ENCODE measurements at places on chromosomes 16 and 17. TPM values are rescaled to one million over a fixed set of nuclear protein-coding genes. Genes with fewer than 3 reads are reported as not detected.

Gene OR3A3
- total RNA-seq = not detected

GRCh38 chr16:71426880-71427615 lies 14.8 kb downstream of the TLE7 start:
- no peaks in the 10 kb centered on the region for H3K4me1 ChIP-seq
- no peaks in the 10 kb centered on the region for H3K36me3 ChIP-seq
- H3K27me3 ChIP-seq = peaks cover 82% of the 10 kb centered on the region

Gene TNFRSF17
- total RNA-seq = not detected

GRCh38 chr16:68291227-68291626 lies 19.5 kb downstream of the SLC7A6OS start:
- H3K4me1 ChIP-seq = peaks cover 59% of the 10 kb centered on the region
- H3K27me3 ChIP-seq = no peaks in the 10 kb centered on the region
- peaks cover 88% of the 10 kb centered on the region for H3K36me3 ChIP-seq
- no peak overlapping the region for H3K4me3 ChIP-seq

DNA sequence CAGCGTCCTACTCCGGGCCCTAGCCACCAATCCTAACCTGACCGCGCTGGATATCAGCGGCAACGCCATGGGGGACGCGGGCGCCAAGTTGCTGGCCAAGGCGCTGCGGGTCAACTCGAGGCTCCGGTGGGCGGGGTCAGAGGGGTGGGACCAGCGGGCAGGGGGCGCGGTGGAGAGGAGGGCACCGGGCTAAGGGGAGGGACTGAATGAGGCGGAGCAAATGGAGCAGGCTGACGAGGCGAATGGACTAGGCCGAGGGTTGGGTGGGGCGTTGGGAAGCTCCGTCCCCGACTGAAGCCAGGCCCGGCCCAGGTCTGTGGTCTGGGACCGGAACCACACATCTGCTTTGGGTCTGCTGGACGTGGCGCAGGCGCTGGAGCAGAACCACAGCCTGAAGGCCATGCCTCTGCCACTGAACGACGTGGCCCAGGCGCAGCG lies 4.6 kb downstream of the CARMIL2 start:
- peaks cover 3% of the 10 kb centered on the region for H3K4me1 ChIP-seq
- H3K4me3 ChIP-seq = no peak overlapping the region
- no peak for DNase-seq
- peaks cover 100% of the 10 kb centered on the region for H3K27me3 ChIP-seq
- no peak overlapping the region for H3K27ac ChIP-seq

Gene KRTAP2-4
- total RNA-seq = not detected

Gene TMEM219
- total RNA-seq = 53.0 TPM

GRCh38 chr17:83062011-83062817 lies 17.2 kb upstream of the METRNL start:
- peaks cover 8% of the 10 kb centered on the region for H3K4me1 ChIP-seq
- H3K36me3 ChIP-seq = no peaks in the 10 kb centered on the region
- no peak overlapping the region for H3K27ac ChIP-seq
- peak; percentile 3 for DNase-seq
- H3K27me3 ChIP-seq = no peaks in the 10 kb centered on the region

DNA sequence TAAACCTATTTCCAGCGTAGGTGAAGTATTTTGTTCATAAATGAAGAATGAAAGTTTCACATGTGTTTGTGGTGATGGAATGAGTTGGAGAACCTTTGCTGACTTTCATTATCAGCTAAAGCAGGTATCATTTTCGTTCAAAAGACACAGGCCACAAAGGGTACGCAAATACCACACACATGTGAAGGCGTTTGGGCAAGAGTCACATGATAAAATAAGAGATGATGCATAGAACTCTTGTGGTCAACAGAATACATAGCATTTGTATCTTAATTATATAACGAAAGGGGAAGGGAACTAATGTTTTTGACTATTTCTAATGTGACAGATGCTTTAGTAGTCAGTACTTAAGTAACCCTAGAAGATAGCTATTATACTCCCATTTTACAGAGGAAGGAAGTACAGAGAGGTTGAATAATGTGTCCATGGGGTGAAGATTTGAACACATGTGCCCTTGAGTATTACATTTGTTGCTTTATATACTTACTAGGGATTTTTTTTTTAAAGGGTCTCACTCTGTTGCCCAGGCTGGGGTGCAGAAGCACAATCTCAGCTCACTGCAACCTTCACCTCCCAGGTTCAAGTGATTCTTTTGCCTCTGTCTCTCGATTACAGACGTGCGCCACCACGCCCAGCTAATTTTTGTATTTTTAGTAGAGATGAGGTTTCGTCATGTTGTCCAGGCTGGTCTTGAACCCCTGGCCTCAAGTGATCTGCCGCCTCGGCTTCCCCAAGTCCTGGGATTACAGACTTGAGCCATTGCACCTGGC lies 4.8 kb downstream of the RPA1 start:
- H3K4me1 ChIP-seq = peaks cover 24% of the 10 kb centered on the region
- DNase-seq = no peak
- H3K27me3 ChIP-seq = no peaks in the 10 kb centered on the region

GRCh38 chr17:74526681-74527080 lies 4.6 kb downstream of the CD300LB start:
- H3K36me3 ChIP-seq = no peaks in the 10 kb centered on the region
- H3K4me3 ChIP-seq = no peak overlapping the region
- H3K27me3 ChIP-seq = peaks cover 27% of the 10 kb centered on the region
- peak overlapping the region; percentile 82 for H3K27ac ChIP-seq

Gene HAPSTR1
- 63.5 TPM for total RNA-seq

DNA sequence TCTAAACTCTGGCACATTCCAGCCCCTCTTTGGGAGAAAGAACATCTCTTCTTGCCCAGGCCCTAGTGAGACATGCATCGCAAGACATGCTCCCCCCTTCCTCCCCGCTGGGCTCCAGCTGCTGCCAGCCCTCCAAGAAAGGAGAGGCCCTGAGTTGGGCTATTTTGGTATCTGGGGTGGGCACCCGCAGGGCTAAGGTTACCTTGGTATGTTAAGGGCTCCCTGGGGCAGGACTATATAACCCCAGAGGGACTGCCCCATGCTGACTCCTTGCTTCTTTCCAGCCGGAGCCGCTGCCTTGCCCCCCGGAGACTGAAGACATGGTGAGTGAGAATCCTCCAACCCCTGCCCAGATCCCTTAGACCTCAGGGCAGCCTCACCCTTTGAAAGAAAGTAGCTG lies at the start of gene MYL11:
Gene MYL11, plus strand, starts transcription at position 265 of the 400 bp plus-strand sequence. Its CDS starts 56 bp downstream, at position 321.
- H3K4me3 ChIP-seq = no peak within 1 kb of the TSS
- H3K27me3 ChIP-seq = no peaks in the 10 kb centered on the region
- peaks cover 22% of the 10 kb centered on the region for H3K4me1 ChIP-seq
- no peaks in the 10 kb centered on the region for H3K36me3 ChIP-seq

DNA sequence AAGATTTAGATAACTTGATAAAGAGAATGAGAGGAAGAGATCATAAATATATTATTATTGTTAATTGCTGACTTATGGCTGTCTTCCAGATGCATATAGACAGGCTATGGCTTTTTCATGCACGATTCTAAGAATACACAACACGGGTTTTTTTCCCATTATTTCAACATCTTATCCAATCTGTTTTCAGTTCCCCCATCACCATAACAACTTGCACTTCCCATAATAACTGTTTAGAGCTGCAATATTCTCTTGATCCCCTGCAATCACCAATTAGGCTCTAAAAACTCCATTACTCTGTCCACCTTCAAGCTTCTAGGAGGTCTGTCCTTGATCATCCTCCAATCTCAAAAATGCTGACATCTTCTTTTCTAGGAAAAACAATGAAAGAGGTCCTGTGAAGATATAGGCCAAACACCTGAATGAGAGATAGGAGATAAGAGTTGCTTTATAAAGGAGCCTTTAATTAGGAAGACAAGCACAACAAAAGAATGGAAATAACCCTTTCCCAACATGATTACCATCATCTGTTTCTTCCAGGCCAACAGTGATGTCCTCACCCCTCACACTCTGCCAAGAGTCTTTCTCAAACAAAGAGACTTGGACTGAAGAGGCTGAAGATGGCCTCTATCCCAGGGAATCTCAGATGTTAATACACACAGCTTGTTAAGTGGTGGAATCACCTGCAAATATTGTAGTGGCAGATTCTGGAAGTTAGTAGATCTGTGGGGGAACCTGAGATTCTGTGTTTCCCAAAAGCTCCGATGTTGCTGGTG lies 32.2 kb upstream of the CCL2 start:
- DNase-seq = no peak
- no peaks in the 10 kb centered on the region for H3K27me3 ChIP-seq

DNA sequence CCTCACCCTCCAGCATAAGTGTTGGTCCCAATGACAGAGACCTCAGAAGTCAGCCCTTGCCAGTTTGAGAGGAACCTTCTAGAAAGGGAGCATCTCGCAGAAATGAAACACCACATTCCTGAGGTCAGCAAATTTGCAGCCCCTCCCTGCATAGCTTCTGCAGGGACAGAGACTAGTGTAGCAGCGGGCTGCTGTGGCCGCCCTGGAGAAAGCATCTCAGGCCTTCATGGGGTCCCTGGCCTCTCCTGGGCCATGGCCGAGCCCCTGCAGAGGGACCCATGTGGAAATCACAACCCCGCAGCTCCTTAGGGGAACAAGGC lies 11.4 kb downstream of the HS3ST6 start:
- no peak for DNase-seq
- peaks cover 53% of the 10 kb centered on the region for H3K27me3 ChIP-seq
- no peaks in the 10 kb centered on the region for H3K4me1 ChIP-seq
- no peak overlapping the region for H3K4me3 ChIP-seq
- no peaks in the 10 kb centered on the region for H3K36me3 ChIP-seq

Gene UBE2Z
- 38.3 TPM for total RNA-seq

DNA sequence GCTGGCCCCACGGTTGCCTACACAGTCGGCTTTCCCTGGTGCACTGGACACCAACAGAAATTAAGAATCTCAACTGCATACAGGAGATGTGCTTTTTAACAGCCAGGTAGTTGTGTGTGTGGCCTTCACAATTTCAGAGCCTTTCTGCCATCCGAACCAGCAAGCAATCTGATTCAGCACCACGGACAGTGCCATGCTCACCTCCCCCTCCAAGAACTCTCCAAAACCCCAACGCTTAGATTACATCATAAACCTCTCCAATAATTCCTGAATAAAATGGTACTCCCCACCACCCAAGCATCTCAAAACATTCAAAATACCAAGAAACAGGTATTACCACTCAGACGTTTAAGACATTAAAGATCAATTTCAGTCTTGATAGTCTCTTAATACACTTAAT lies 31.8 kb downstream of the USP7 start:
- no peaks in the 10 kb centered on the region for H3K27me3 ChIP-seq
- peaks cover 61% of the 10 kb centered on the region for H3K4me1 ChIP-seq
- H3K4me3 ChIP-seq = no peak overlapping the region
- peak; percentile 65 for DNase-seq
- no peak overlapping the region for H3K27ac ChIP-seq
- H3K36me3 ChIP-seq = peaks cover 34% of the 10 kb centered on the region

- H3K27me3 ChIP-seq = peaks cover 3% of the 10 kb centered on the region
- no peak overlapping the region for H3K27ac ChIP-seq
- no peaks in the 10 kb centered on the region for H3K36me3 ChIP-seq
- no peaks in the 10 kb centered on the region for H3K4me1 ChIP-seq
- no peak for DNase-seq
- H3K4me3 ChIP-seq = peak overlapping the region; percentile 12
These were observed 59.4 kb upstream of the XYLT1 start for GRCh38 chr16:17529982-17530760.

Gene C16orf46
- 0.26 TPM for total RNA-seq

GRCh38 chr17:43597624-43598356 lies 51.6 kb upstream of the ETV4 start:
- DNase-seq = no peak
- peak overlapping the region; percentile 8 for H3K27ac ChIP-seq
- peaks cover 2% of the 10 kb centered on the region for H3K4me1 ChIP-seq
- H3K4me3 ChIP-seq = no peak overlapping the region

- no peaks in the 10 kb centered on the region for H3K36me3 ChIP-seq
- H3K4me1 ChIP-seq = no peaks in the 10 kb centered on the region
- H3K27ac ChIP-seq = peak overlapping the region; percentile 4
- no peak for DNase-seq
- H3K4me3 ChIP-seq = no peak overlapping the region
These were observed 7.2 kb downstream of the EFCAB5 start for GRCh38 chr17:29948448-29949215.

Gene DNAAF8
- 1.9 TPM for total RNA-seq

Gene MAP2K4
- total RNA-seq = 33.5 TPM

Gene CNGB1
- not detected for total RNA-seq

DNA sequence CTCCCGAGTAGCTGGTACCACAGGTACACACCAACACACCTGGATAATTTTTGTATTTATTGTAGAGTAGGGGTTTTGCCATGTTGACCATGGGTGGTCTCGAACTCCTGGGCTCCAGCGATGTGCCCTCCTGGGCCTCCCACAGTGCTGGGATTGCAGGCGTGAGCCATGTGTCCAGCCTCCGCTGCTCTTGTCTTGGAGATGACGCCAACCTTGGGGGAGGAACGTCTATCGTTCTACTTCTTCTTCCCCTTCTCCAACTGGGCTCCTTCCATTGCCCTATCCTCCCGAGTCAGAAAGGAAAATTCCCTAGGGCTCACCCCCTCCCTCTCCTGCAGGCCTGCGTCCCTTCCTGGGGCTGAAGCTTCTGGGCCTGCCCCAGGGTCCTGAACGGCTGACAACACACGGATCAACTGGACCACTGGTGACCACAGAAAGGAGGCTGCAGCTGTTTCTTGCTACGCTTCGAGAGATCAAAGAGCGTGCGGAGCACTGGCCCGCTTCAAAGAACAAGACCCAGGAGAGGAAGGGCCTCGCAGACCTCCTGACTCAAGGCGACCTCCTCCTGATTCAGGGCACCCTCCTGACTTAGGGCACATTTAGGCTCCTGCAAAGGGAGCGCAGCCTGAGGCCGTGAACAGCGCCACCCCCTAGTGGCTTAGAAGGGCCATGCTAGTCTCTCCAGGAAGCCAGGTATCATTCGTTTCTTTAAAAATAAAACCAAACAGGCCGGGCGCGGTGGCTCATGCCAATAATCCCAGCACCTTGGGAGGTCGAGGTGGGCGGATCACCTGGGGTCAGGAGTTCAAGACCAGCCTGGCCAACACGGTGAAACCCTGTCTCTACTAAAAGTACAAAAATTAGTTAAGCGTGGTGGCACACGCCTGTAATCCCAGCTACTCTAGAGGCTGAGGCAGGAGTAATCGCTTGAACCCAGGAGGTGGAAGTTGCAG lies 48.5 kb upstream of the HELZ start:
- no peak overlapping the region for H3K27ac ChIP-seq
- H3K36me3 ChIP-seq = no peaks in the 10 kb centered on the region
- peak overlapping the region; percentile 14 for H3K4me3 ChIP-seq
- H3K27me3 ChIP-seq = no peaks in the 10 kb centered on the region
- peak; percentile 67 for DNase-seq

GRCh38 chr17:7579834-7580603 lies 581 bp downstream of the CD68 start:
- H3K4me3 ChIP-seq = peak overlapping the region; percentile 65
- H3K27me3 ChIP-seq = no peaks in the 10 kb centered on the region
- peak overlapping the region; percentile 71 for H3K27ac ChIP-seq
- peaks cover 40% of the 10 kb centered on the region for H3K36me3 ChIP-seq
- no peak for DNase-seq

DNA sequence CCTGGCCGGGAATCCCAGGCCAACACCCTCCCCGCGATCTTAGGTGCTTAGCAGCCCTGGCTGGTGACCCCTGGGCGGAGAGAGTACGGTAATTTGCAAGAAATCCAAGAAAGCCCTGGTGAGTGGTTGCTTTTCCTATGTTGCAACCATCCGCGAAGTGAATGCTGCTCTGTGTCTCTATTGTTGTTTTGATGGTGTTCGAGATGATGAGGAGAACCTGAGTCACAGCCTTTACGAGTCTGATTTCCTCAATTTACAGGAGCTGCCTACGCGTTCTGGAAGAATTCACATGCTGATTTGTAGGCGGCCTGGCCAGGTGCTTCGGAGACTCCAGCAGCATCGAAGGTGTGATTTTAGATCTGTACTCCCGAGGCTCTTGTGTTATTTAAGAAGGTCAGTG lies 63.3 kb downstream of the TMEM235 start:
- H3K36me3 ChIP-seq = no peaks in the 10 kb centered on the region
- H3K27me3 ChIP-seq = no peaks in the 10 kb centered on the region
- H3K27ac ChIP-seq = no peak overlapping the region
- no peak for DNase-seq

Measured in heart right ventricle (tissue), 16 donors.